ENCODE measurements at places on chromosomes 5 and 9.

DNA sequence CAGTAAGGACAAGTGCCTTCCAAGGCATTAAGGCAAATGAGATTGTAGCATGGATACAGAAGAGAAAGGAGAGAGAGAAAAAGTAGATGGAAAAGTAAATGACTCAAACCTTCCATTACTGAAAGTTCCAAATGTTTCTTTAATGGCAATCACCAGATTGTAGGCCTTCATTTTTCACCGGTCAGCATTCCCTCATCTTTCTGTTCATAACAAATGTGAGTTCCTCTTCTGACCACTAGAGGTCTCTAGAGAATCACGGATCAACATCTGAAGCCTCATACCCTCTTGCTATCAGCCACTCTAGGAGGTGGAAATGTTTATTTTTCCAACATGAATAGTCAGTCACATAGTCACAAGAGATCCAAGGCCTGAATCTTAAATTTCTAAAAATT, 73.6 kb upstream of the RPS23 start:
- peak; percentile 52 for DNase-seq

DNA sequence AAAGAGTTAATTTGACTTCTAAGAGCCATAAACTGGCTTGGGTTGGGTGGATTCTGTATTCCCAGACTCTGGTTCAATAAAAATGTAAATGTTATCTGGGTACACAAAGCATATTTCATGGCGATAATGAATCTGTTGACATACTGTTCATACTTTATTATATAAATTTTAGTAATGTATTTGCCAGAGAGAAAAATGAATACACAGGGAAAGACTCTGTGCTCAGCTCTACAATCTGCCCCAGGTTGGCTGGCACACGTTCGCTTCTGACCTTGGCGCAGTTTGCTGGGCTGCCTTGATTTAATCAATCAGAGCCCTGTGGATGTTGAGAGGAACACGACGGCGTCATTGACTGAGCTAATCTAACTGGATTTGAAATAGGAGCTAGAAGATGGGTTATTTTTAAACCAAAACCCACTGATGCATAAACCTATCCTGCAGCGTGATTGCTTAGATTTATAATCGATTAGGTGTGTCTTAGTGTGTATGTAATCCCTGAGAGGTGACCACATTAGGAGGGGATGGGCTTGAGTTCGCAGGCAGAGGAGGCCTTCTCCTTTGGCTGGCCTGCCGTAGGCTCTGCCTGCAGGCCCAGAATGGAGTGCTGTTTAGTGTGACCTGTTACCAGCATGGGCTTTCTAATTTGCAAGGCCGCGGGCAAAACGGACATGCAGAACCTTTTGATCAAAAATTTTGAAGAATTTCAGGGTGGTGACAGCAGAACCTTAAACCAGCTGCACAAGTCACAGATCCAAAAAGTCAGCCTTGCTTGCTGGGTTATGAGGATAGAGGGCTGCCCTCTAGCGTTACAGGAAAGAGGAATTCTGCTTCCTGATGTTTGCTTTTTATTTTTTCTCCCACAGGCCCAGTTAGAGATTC, 3.9 kb upstream of the ADCY2 start:
- DNase-seq: peak; percentile 62

- DNase-seq: no peak
These were observed 507.6 kb downstream of the CETN3 start for GRCh38 chr5:89901983-89902382.

DNA sequence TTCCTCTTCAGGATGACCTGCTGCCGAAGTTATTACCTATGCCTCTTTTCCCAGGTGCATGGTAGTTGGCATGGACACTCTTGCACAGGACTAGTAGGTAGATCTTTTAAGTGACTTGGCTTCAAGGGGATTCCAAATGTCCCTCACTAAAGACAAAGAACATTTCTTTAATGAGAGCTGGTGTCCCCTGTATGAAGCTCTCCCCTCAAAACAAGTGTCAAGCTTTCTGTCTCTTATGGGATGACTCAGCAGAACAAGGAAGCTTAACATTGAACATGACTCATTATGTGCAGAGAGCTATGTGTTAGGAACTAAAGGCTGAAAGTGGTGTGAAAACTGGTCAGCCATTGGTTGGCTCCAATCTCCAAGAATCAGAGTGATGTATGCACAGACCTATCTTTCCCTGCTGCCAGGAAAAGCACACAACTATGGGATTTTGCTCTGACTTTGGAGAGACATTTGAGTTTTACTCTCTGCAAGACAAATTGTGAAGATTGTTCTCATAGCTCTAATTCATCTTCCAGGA, 120.5 kb downstream of the PRDM6 start:
- peak; percentile 57 for DNase-seq

DNA sequence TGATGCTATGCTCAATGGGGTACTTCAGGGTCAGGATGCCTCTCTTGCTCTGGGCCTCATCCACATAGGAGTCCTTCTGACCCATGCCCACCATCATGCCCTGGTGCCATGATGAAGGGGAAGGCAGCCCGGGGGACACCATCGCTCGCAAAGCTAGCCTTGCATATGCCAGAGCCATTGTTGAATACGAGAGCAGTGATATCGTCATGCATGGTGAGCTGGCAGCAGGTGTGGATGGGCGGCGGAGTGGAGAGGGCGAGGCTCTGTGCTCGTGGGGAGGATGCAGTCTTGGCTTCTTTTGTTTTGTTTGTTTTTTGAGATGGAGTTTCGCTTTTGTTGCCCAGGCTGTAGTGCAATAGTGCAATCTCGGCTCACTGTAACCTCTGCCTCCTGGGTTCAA, 17.2 kb upstream of the SPZ1 start:
- DNase-seq: no peak

DNA sequence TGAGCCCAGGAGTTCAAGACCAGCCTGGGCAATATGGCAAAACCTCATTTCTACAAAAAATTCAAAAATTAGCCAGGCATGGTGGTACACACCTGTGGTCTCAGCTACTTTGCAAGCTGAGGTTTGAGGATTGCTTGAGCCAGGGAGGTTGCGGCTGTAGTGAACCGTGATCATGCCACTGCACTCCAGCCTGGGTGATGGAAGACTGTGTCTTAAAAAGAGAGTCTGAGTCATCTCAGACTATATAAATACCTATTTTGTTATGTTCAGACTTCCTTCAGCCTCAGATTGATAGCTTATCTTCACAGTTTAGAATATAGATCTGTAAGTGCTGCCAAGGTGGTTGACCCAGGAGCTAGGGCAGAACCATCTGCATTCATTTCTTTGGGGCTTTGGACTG, 1.6 kb upstream of the PAIP2 start:
- DNase-seq: no peak

- no peak for DNase-seq
These were observed 466.8 kb downstream of the ARHGEF28 start for GRCh38 chr5:74092766-74093165.

DNA sequence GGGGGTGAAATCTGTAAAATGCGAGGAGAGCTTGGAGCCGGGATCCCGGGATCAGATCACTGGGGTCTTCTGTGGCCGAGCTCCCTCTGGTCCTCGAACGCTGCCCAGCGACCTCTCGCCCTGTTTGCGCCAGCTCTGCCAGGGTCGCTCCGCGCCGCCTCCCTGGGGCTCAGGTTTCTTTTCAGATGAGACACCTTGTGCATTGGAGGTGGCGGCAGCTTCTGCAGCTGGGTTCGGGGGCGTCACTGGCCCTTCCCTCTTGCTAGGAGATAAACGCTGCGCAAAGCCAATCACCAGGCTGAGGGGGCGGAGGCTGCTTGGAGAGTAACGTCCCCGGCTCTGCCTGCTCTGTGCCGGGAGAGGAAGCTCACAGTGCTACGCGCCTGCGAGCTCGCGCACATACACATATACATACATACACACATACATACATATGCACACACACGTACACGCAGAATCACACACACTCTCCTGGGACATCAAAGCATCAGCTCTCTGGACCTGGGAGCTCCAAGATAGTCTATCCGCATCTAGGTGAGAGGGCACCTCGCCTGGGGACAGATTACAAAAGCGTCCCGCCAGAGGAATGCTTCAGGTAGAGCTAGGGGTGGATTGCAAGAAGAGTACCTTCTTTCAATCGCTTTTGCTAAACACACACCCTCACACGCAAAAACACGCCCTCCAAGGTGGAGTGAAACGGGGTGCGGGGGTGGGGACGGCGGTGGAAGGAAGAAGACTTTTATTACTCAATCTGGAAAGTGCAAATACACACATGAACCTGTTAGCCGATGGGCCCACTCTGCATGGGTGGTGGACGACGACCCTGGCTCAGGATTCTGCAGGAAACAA, at the start of gene ST8SIA4:
Gene ST8SIA4, minus strand, starts transcription at position 244 of the 849 bp plus-strand sequence. CDS start 327 bp downstream, outside the sequence.
- DNase-seq: peak; percentile 8

All from AG08396 (cell line).